ENCODE measurements at places on chromosomes 13 and 19.

DNA sequence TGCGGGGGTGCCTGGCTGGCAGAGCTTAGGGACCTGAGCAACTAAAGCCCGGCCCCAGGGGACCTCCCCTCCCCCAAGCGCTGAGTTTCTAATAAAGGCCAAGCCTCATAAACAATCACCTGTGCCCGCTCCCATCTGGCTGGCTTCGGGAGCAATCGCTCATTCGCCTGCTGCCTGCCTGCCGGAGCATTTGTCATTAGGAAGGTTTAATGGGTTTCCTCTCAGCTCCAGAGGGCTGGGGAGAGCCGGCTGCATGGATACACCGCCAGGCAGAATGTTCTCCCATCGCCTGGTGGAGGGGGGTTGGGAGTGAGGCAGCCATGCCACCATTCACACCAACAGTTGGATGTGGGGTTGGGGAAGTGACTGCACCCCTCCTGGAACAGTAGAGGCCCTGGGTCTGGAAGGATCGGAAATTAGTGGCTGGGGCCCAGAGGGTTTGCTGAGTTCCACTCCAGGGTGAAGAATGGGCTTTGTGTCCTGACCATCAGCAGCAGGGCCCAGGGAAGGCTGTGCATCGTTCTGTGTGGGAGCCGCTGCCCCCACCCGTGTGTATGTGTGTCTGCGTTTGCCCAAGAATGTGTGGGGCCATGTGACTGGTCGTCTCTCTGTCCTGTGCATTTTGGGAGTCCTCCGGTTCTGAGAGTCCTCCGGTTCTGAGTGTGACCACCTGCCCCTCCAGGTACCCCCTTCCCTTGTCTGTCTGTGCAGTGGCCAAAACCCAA, 15.3 kb downstream of the PIN1 start:
- no peak for DNase-seq

- no peak for DNase-seq
These were observed 44.0 kb upstream of the KPNA3 start for GRCh38 chr13:49836516-49836915.

DNA sequence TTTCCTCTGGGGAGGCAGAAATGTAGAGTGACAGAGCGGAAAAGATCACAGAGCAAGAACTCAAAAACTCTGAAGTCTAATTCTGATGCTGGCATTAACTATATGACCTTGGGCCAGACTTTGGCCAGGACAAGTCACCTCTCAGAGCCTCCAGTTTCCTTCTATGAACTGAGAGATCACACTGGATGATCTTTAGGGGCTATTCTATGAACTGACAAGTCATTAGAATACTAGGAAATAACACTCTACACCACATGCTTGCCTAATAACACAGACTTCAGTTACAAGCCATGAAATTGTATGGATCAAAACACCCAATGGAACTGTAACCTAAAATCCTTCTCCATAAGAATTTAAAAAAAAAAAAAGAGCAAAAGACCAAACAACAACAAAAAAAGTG, 16.9 kb downstream of the SLC25A30 start:
- no peak for DNase-seq

DNA sequence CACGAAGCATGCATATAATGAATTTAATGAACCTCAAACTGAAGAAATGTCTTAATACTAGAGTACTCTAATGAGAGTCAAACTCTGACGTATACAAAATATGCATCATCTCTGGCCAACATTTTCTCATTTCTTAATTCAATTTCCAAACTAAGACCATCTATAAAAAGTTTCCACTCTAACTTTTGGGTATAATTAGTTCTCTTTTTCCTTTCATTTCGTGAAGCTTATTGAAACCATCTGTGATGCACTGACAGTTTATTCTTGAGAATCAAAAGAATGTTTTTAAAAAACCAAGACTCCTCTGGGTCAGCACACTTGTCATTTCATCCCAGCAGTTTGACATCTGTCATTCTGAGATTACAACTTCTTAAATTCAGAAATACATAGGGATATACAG, 90.0 kb downstream of the CAB39L start:
- DNase-seq, result no peak

DNA sequence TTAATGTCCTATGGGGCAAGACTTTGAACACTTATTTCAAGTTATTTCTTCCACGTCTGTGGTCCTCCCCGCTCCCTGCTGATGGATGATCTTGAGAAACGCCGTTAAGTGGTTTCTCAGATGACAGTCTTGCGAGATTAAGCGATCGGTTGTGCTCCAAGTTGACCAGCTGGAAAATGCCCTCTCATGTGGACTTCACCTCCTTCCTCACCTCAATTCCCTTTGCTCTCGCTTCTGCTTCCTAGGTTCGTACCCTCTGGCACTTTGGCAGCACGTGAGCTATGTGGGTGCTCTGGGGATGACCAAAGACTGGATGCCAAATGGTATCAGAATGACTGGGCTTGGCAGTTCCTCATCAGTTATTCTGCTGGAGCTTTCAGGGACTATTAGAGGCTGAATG, 480.0 kb downstream of the ZNF536 start:
- DNase-seq, result no peak
